ENCODE measurements at places on chromosomes 6 and 20. TPM values are rescaled to one million over a fixed set of nuclear protein-coding genes. Genes with fewer than 3 reads are reported as not detected.

MLN gene
- total RNA-seq, result not detected

DNA sequence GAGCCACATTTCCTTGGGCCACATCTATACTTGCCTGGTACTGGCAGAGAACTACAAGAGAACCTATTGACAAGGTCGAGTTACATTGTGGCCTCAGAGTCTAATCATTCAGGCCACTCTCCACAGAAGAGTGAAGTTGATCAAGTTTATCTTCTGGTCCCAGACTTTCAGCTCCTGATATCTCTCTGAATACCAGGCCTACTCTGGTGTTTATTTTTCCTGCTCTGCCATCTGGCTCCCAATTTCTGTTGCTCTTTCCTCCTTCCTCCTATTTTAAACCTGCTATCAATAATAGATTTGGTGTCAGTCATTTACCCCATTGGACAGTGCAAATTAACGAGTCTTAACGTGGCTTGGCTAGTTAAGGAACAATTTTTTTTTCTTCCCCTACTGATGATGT lies 46.6 kb downstream of the SCGN start:
- DNase-seq, result no peak

DNA sequence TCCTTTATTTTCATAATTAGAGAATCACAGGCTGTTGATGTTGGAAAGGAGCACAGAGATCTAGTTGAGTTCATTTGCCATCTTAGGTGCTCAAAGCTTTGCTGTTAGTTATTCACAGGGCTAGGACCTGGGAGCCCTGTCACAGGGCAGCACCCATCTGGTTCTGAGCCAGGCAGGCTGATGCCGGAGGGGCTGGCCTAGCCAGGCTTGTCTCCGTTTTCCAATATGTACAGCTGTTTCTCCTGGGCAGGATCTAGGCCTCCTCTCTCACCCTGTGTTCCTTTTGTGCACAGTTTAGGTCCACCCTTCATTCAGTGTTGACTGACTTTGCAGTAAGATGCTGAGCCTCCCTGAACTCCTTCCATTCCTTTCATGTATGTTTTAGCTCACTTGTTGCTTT lies 33.4 kb downstream of the LRRC1 start:
- no peak for DNase-seq

- no peak for DNase-seq
Observed at GRCh38 chr20:52953020-52953419, 19.1 kb upstream of the TSHZ2 start.

PBOV1 gene
- not detected for total RNA-seq

DNA sequence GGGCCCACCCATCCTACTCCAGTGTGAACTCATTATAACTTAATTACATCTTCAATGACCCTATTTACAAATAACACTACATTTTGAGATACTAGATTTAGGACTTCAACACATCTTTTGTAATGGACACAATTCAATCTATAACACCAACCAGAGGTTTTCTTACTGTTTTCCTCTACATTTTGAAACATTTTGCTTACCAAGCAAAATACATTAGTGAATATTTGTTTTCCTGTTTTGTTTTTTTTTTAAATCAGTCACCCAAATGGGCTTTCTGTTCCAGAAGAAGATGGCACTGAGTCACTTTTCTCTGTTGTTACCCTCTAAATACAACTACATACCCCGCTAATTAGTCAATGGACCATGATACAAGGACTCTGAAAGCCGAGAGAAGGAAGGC lies 104.7 kb upstream of the PRND start:
- DNase-seq, result no peak

MYB gene
- 0.24 TPM for total RNA-seq

SF3B5 gene
- 96.3 TPM for total RNA-seq

GRCh38 chr20:57287007-57287880 lies 20.8 kb upstream of the BMP7 start:
- no peak for DNase-seq
